ENCODE measurements at places on chromosomes 5 and 9.
A peak's percentile ranks its signal among the peaks of the same experiment; 100 is the strongest.

DNA sequence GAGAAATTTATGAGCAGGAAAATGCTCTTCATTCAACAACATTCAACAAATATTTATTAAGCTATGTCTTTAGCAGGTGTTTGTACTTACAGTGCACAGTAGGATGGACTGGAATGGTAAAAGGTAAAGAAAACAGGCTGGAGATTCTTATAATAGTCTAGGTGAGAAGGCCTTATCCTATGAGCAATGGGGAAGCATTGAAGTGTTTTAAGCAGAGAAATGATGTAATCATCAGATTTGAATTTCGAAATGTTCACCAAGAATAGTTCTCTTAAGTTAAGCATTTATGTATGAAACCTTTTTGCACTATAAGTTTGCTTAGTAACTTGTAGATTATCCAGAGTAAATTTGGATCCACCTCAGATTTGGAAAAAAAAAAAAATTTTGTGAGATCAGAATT lies 209.3 kb downstream of the NR3C1 start:
- DNase-seq: no peak

DNA sequence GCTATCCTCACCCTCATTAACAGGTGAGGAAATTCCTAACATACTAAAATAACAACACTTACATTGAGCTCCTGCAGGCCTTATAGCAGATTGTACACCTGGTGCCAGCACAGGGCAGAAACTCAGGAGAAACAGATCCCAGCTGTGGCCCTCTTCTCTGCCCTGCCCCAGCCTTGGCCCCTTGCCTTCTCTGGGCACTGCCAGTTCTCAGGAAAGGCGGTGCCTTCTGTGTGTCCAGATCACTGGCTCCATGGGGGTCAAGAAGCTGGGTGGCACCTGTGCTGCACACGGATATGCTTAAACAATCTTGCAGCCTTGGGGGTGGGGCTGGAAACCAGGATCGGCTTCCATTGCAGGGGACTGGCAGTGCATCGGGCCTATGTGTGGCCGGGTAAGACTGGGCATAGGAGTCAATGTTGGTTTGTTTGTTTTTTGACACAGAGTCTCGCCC lies 19.3 kb downstream of the KYAT1 start:
- no peak for DNase-seq

GRCh38 chr9:34603610-34604231 lies 8.2 kb downstream of the RPP25L start:
- DNase-seq: peak; percentile 90

- DNase-seq: no peak
Measured at GRCh38 chr5:156528673-156529072, 201.7 kb downstream of the SGCD start.

GRCh38 chr5:112641515-112642110 lies 96.1 kb upstream of the APC start:
- DNase-seq: no peak

GRCh38 chr5:88925692-88926490 lies 42.9 kb upstream of the MEF2C start:
- peak; percentile 7 for DNase-seq

DNA sequence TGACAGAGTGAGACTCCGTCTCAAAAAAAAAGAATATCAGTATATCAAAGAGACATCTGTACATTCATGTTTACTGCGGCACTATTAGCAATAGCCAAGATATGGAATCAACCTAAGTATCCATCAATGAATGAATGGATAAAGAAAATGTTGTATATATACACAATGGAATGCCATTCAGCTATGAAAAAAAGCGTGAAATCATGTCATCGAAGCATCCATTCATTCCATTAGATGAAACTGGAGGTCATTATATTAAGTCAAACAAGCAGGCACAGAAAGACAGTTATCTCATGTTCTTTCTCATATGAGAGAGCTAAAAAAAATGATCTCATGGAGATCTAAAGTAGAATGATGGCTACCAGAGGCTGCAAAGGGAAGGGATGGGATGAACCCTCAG lies 180.9 kb upstream of the TLX3 start:
- DNase-seq: no peak

GRCh38 chr9:4226331-4227250 lies 73.3 kb downstream of the GLIS3 start:
- DNase-seq: no peak

GRCh38 chr9:79567671-79568098 lies 4.1 kb upstream of the TLE4 start:
- DNase-seq: no peak

DNA sequence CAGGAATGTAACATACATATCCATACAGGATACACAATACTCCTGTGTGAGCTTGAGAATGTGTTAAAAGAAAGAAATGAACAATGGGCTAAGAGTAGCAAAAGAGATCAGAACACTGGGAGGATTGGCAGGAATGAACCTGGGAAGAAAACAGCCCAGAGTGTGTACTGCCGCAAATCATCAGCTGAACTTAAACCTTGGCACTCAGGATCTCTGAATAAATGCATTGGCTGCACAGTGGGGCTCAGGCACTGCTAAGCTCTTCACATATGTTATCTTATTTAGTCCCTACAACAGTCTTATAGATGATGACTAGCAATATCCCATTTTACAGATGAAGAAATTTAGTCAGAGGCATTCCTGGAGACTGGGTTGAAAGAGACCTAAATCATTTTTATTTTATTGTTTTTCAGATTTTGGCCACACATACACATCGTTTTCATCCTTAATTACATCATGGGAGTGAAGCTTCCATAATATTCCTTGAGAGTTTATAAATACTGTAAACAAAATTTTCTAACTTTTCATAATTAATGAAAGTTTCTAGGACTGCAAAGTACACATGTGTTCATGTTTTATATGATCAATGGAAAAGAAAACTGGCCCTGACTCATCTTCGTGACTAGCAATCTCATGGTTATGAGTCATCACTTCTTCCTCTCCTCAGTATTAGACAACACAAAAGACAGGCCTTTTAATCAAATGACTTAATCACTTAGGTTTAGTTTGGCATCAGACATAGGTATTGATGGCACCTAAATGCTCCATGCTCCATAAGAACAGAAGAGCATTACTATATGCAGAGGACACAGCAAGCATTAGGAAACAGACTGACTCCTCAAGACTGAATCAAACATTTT lies 59.2 kb downstream of the CDH18 start:
- DNase-seq: peak; percentile 1

GRCh38 chr9:137077010-137077747 lies at the start of gene UAP1L1:
Gene UAP1L1 (plus strand): TSS chr9:137077517. CDS start chr9:137077533, 16 bp downstream.
- DNase-seq: peak; percentile 86

Measured in AG08395 (cell line).